ENCODE measurements at places on chromosomes 5 and 9.

- no peak for DNase-seq
Measured at GRCh38 chr5:59540366-59540765, 353.2 kb downstream of the PDE4D start.

GRCh38 chr5:15566789-15567188 is 66.8 kb downstream of the FBXL7 start:
- no peak for DNase-seq

GRCh38 chr5:133824661-133825254 is 143.7 kb downstream of the C5orf15 start:
- DNase-seq = peak; percentile 47

DNA sequence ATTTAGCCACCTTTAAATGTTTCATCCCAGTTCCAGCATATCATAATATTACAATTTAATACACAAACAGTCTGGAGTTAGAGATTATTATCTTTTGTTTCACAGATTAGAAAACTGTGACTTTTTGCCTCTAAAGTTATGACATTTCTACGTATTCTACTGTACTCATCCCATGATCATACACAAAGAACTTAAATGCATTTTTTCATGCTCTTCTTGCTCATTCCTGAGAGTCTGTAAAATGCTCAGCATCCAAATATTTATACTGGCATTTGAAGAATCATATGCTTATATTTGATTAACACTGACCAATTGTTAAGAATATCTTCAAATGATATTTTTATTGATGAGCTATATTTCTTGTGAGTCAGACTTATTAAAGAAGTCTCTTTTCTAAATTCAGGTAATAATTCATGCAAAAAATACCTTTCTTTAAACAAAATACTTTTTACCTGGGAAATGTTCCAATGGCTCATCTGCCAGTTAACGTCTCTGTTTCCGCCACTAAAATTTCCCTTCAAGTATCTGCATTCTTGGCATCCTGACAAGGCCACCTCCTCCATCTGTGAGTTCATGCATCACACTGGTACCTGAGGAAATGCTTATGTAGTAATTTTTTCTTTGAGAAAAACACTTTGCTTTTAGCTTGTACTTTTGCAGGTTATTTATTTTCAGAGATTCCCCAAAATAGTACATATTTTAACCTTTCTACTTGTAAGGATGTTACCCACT is 139.6 kb upstream of the RASA1 start:
- DNase-seq = no peak

DNA sequence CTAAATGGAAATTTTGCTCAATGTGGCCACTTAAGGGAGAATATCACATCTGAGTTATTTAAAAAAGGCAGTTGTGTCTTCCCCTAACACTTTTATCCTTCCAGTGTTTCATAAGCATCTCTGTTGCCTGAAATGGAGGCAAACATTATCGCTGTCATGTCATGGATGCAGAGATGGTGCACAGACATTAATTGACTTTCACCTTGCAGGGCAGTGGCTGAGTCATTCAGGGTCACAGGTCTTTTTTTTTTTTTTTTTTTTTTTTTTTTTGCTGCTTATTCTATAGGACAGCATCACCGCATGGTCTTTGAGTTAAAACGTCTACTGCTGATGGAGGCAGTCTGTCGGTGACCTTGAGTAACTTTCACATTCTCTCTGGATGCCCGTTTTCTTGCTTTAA is 36.3 kb upstream of the KLF9 start:
- DNase-seq = no peak

GRCh38 chr9:116901260-116901659 is 214.2 kb downstream of the TRIM32 start:
- peak; percentile 61 for DNase-seq

GRCh38 chr9:127903557-127904475 is 4.4 kb upstream of the ST6GALNAC6 start:
- peak; percentile 67 for DNase-seq

DNA sequence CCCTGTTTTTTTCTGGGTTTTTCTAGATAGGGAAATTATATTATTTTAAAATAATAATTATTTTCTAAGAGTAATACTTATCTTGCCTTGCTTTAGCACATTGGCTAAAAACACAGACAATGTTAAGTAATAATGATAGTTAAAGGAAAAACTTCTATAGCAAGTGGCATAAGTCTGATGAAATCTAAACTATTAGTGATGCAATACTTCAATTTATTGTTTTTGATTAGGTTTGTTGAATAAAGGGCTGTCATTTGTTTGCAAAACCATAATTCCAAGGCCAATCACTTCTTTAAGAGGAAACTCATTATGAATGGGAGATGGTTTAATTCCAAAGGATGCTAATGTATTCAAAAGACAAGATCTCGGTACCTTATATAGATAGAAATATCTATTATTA is 293.8 kb upstream of the FBXL7 start:
- no peak for DNase-seq

DNA sequence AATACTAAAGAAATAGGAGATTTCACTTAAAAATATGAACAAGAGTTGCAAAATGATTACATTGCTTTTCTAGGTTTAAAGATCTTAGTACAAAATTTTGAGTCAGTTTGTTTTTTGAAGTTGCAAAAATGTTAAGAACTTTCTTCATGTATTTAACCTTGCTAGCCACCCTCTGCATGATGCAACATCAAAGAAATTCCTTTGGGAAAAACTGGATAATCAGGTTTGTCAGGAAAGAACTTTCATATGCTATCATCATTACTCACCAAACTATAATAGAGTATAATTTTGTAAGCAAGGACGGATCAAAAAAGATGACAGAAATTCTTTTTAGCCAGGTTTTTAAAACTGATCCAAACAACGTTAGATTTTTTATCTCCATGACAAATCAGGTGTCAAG is 116.9 kb upstream of the MRPS30 start:
- no peak for DNase-seq

- no peak for DNase-seq
Measured at GRCh38 chr9:93216073-93216365, 32.1 kb downstream of the WNK2 start.

DNA sequence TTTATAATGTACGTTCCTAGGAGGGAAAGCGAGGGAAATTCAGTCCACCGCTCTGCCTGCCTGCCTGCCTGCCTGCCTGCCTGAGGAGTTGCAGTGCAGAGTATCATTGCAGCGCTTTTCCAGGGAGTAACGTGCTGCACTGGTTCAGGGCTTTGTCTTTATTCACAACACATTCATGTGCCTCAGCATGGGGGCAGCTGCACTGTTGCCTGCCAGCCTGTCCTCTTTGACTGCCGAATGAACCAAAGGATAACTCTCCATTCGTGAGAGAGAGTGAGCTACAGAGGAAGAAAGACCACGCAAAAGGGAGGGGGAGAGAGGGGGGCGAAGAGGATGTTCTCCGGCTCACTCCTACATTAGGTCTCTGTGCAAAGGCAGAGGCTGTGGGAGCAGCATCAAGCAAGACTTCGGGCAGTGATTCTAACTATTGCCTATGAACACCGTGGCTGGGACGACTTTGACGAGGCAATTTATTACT is 791.2 kb downstream of the MAT2B start:
- no peak for DNase-seq

DNA sequence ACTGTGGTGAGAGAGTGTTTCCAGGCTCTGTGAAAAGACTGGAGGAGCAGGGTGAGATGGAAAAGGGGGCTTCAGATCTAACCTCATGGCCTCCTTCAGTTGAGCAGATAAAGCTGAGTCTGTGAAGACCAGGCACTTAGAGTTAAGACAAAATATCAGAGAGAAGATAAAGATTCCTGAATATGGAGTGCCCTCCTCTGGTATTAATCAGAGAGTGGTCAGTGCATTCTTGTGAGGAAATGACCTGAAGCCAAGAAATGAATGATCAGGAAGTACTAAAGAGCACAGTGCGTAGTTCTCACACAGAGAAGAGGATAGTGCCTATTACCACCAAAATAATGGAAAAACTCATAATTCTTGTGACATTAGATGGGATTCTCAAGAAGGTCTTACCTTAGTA is 1417.0 kb upstream of the ACO1 start:
- peak; percentile 45 for DNase-seq

DNA sequence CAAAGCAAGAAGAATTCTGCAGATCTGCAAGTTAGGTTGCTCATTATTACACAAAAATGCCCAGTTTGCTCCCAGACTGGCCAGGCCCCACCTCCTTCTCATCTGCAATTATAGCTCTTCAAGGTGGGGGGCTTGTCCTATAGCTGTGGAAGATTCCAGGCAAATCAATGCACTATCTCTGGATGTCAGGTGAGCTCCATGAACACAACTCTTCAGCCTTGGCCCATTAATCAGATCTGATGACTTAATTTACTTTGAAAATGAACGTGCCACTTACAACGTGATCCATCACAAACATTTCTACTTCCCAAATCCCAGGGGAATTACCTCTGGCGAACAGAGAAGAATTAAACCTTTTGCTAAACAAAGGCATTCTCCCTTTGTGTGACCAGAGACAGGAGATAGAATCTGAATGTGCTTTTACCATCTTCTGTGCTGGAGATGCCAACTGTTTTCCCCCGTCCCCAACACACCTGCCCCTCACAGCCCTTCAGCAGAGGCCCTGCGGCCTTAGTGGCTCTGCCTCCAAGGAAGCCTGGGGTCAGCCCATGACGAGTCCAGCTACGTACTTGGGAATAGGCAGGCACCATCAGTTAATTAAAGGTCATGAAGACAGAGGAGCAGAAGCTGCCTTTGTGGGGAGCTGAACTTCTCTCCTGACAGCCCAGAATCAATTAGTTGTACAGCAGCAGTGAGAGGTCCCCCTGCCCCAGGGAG is 60.5 kb downstream of the SNX18 start:
- no peak for DNase-seq

- no peak for DNase-seq
Measured at GRCh38 chr9:115466756-115467155, 348.8 kb upstream of the TNC start.

DNA sequence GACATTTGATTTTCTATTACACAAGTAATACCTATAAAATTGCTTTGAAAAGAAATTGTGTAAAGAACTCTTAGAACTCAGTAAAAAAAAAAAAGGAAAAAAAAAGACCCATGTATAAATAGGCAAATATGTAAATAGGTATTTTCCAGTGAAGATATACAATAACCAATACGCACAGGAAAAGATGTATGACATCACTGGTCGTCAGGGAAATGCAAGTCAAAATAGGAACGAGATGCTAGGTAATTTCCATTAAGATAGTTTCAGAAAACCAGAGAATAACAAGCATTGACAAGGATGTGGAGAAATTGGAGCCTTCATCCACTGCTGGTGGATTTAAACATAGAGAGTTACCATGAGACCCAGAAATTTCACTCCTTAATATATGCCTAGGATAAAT is 708.8 kb downstream of the MTRR start:
- DNase-seq = no peak

GRCh38 chr5:25091921-25092320 is 447.1 kb upstream of the CDH10 start:
- DNase-seq = no peak

GRCh38 chr9:34177593-34178435 is 1.0 kb upstream of the UBAP1 start:
- DNase-seq = no peak

- no peak for DNase-seq
Measured at GRCh38 chr5:107121793-107122519, 548.8 kb downstream of the EFNA5 start.

DNA sequence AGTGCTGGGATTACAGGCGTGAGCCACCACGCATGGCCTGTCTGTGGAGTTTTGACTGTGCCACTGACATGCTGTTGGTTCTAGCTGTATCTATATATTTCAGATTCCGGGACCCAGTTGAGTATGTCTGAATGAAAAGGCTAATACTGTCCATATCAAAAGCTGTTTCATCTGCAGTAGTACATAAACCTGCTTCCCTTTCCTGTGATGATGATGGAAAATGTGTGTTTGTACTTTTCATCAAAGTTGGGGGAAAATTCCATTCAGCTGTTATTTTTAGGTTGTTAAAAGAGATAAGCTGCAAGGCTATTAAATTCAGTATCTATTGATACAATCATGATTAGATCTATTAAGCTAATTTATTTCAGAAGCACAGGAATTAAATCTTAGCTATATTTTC is 237.6 kb upstream of the ADAMTSL1 start:
- DNase-seq = no peak

DNA sequence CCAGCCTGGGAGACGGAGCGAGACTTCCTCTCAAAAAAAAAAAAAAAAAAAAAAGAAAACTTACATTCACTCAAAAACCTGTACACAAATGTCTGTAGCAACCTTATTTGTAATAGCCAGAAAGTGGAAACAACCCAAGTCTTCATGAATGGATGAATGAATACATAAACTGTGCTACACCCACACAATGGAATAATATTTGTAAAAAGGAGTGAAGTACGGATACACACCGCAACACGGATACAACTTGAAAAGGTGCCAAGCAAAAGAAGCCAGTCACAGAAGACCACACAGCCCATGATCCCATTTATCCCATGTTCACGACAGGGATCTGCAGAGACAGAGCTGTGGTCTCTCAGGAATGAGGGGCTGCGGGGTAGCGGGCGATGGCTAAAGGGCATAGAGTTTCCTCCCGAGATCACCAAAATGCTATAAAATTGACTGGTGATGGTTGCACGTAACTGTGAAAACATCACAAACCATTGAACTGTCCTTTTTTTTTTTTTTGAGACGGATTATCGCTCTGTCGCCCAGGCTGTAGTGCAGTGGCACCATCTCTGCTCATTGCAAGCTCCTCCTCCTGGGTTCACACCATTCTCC is 76.2 kb upstream of the COL5A1 start:
- DNase-seq = no peak

GRCh38 chr9:124342402-124342775 is 72.9 kb downstream of the PSMB7 start:
- no peak for DNase-seq

GRCh38 chr5:386432-387341 is 56.3 kb upstream of the EXOC3 start:
- no peak for DNase-seq

- DNase-seq = no peak
Measured at GRCh38 chr9:79686381-79687130, 114.8 kb downstream of the TLE4 start.

- peak; percentile 99 for DNase-seq
Measured at GRCh38 chr5:83473346-83474160, 2.0 kb downstream of the VCAN start.
